ENCODE measurements at places on chromosomes 3 and 15. TPM values are rescaled to one million over a fixed set of nuclear protein-coding genes. Genes with fewer than 3 reads are reported as not detected.

- no peak overlapping the region for H3K27ac ChIP-seq
- no peaks in the 10 kb centered on the region for H3K36me3 ChIP-seq
- no peaks in the 10 kb centered on the region for H3K4me1 ChIP-seq
- H3K4me3 ChIP-seq = no peak overlapping the region
Measured at GRCh38 chr3:42674146-42674545, 11.2 kb upstream of the KLHL40 start.

DNA sequence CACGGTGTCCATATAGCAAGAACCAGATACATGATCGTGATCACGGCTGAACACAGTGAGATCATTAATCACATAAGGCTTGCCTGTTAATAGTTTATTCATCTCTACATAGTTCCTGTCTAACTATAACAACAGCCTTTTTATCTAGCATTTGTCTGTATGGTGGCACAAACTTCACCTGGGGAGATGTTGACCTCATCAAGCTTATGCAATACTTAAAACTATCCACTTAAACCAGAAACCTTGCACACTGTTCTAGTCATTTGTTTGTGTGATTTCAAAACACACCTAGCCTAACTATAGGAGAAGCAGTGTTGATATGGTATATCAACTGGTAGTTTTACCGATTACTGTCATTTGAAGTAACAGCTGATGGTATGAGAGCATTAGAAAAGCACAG, 124.8 kb downstream of the VPS13C start:
- no peaks in the 10 kb centered on the region for H3K27me3 ChIP-seq
- H3K4me3 ChIP-seq = no peak overlapping the region
- no peaks in the 10 kb centered on the region for H3K4me1 ChIP-seq

GRCh38 chr3:73521734-73522336, 102.9 kb downstream of the PDZRN3 start:
- no peaks in the 10 kb centered on the region for H3K4me1 ChIP-seq
- no peak overlapping the region for H3K27ac ChIP-seq
- 0 out of 2 replicates have a peak, but pooled peaks cover 4% of the 10 kb centered on the region for H3K27me3 ChIP-seq
- H3K4me3 ChIP-seq = no peak overlapping the region
- no peak for DNase-seq

DNA sequence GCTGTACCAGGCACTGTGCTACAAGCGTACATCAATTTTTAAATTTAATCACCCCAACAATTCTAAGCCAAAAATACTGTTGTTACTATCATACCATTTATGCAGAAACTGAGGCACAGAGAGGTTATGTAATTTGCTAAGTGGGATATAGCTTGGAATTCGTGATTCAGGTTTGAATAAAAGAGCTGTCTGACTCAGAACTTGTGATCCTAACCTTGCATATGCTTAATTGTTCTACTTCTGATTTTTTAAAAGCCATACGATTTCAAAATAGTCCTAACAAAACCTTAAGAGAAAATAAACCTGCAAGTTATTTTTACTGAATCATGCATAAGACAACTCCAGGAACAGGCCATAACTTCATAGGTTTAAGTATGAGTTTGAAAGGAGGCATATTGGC, 498.0 kb upstream of the CFAP20DC start:
- no peak for DNase-seq
- H3K36me3 ChIP-seq = no peaks in the 10 kb centered on the region
- no peak overlapping the region for H3K4me3 ChIP-seq
- H3K27ac ChIP-seq = no peak overlapping the region

DNA sequence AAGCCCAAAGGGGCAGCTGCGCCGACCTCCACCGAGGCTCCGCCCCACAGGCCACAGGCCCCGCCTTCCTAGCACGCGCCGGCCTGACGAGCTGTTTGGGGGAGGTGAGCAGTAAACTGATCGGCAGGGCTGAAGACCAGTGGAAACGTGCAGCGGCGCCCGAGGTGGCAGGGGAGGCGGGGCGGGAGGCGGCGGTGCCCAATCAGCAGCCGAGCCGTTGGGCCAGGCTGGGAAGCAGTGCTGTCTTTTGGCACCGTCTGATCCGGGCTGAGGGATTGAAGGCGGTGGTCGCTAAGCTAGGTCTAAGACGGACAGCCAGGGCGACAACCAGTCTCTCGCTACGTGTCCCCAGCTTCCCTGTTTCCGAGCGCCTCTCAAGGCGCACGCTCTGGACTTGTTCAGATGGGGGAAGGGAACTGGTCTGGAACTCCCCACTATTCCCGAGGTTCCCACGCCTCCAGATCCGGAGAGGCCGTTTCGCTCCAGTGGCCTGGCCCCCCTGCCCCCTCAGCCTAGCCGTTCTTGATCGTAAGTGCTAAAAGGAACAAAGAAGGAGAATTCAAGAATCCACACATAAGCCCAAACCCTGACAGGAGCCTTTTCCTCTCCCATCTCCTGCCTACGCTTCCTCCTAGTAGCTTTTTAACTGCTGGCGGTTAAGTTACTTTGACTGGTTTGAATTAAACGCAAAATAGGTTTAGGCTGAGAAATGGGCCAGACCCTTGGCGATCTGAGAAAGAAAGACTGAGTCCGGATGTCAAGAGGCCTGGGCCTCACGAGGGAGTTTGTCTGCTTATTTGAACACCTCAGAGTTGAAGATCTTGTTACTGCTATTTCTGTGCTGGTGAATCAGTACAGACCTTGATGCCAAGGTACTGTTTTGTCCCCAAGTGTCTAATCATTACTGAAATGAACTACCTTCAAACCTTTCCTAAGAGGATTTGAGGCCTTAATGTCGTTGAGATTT, at the start of gene FMN1:
Gene FMN1, minus strand, starts transcription at position 11 of the 967 bp plus-strand sequence. CDS start 39,800 bp downstream, outside the sequence.
- no peaks in the 10 kb centered on the region for H3K4me1 ChIP-seq
- H3K36me3 ChIP-seq = no peaks in the 10 kb centered on the region
- no peak within 1 kb of the TSS for H3K27ac ChIP-seq
- H3K27me3 ChIP-seq = peaks cover 2% of the 10 kb centered on the region
- peak within 1 kb of the TSS; percentile 7 for H3K4me3 ChIP-seq

DNA sequence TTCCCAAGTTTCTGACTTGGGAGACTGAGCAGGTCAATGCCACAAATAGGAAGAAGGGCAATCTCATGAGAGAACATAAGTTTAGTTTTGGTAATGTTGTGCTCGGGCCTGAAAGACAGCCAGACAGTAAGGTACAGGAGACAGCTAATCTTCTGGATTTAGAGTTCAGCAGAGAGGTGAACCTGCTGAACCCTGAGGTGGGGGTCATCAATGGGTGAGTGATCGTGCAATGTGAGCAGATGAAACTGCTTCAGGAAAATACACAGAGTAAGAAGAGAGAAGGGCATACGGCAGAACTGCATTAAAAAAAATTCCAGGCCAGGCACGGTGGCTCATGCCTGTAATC, 23.3 kb downstream of the RUBCN start:
- H3K27ac ChIP-seq = peak overlapping the region; percentile 94
- H3K27me3 ChIP-seq = no peaks in the 10 kb centered on the region
- no peak for DNase-seq
- no peak overlapping the region for H3K4me3 ChIP-seq
- H3K36me3 ChIP-seq = no peaks in the 10 kb centered on the region
- H3K4me1 ChIP-seq = peaks cover 76% of the 10 kb centered on the region

- H3K27me3 ChIP-seq = no peaks in the 10 kb centered on the region
- DNase-seq = no peak
- no peak overlapping the region for H3K4me3 ChIP-seq
- H3K4me1 ChIP-seq = peaks cover 49% of the 10 kb centered on the region
- no peaks in the 10 kb centered on the region for H3K36me3 ChIP-seq
Measured at GRCh38 chr15:69032703-69033373, 18.3 kb downstream of the NOX5 start.

- no peak overlapping the region for H3K4me3 ChIP-seq
- H3K27me3 ChIP-seq = no peaks in the 10 kb centered on the region
- DNase-seq = no peak
- H3K36me3 ChIP-seq = no peaks in the 10 kb centered on the region
- H3K4me1 ChIP-seq = peaks cover 15% of the 10 kb centered on the region
Measured at GRCh38 chr3:20055020-20055775, 15.0 kb downstream of the KAT2B start.

- H3K4me3 ChIP-seq = no peak overlapping the region
- H3K36me3 ChIP-seq = peaks cover 43% of the 10 kb centered on the region
- H3K27me3 ChIP-seq = no peaks in the 10 kb centered on the region
- H3K27ac ChIP-seq = no peak overlapping the region
- no peak for DNase-seq
- peaks cover 68% of the 10 kb centered on the region for H3K4me1 ChIP-seq
Measured at GRCh38 chr15:67083135-67083762, 17.8 kb downstream of the SMAD3 start.

GRCh38 chr3:126811530-126811929, 107.5 kb downstream of the CHCHD6 start:
- H3K4me1 ChIP-seq = no peaks in the 10 kb centered on the region
- DNase-seq = no peak
- H3K27me3 ChIP-seq = no peaks in the 10 kb centered on the region

- H3K4me3 ChIP-seq = no peak overlapping the region
- H3K36me3 ChIP-seq = no peaks in the 10 kb centered on the region
- no peaks in the 10 kb centered on the region for H3K4me1 ChIP-seq
Measured at GRCh38 chr3:191008074-191008473, 145.6 kb upstream of the GMNC start.

- H3K36me3 ChIP-seq = no peaks in the 10 kb centered on the region
- no peak for DNase-seq
- H3K27ac ChIP-seq = no peak overlapping the region
- peaks cover 7% of the 10 kb centered on the region for H3K27me3 ChIP-seq
Measured at GRCh38 chr3:58722561-58722960, 56.0 kb upstream of the FAM3D start.

DNA sequence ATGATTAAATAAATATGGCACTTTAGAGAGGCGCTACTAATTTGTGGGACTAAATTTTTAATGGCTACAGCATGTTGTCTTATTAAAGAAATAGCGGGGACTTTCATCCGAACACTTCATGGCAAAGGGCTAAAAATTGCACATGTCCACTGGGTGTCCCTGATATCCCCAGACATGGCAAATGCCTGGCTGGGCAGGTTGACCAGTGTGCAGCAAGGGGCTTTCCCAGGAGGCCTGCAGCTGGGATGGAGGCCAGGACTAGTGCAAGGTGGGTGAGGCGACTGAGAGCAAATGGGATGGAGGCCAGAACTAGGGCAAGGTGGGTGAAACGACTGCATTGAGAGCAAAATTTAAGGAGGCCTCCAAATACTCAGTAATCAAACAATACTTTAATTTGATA, 167.4 kb upstream of the SMAD3 start:
- no peaks in the 10 kb centered on the region for H3K36me3 ChIP-seq
- H3K4me3 ChIP-seq = no peak overlapping the region
- H3K27me3 ChIP-seq = no peaks in the 10 kb centered on the region
- DNase-seq = no peak

DNA sequence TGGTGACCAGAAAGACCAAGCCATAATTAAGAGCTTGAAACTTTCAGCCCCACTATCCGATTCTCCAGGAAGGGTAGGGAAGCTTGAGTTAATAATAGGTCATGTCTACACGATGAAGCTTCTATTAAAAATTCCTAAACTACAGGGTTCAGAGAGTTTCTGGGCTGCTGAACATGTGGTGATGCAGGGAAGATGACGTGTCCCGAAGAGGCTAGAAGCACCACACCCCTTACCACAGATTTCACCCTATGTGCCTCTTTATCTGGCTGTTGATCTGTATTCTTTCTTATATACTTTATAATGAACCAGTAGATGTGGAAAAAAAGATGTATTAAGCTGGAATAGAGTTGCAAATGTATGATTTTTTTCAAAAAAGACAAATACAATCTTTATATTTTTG, 473.4 kb downstream of the NLGN1 start:
- H3K4me1 ChIP-seq = no peaks in the 10 kb centered on the region
- DNase-seq = no peak
- no peak overlapping the region for H3K27ac ChIP-seq
- no peaks in the 10 kb centered on the region for H3K36me3 ChIP-seq
- H3K27me3 ChIP-seq = no peaks in the 10 kb centered on the region
- H3K4me3 ChIP-seq = no peak overlapping the region

DNA sequence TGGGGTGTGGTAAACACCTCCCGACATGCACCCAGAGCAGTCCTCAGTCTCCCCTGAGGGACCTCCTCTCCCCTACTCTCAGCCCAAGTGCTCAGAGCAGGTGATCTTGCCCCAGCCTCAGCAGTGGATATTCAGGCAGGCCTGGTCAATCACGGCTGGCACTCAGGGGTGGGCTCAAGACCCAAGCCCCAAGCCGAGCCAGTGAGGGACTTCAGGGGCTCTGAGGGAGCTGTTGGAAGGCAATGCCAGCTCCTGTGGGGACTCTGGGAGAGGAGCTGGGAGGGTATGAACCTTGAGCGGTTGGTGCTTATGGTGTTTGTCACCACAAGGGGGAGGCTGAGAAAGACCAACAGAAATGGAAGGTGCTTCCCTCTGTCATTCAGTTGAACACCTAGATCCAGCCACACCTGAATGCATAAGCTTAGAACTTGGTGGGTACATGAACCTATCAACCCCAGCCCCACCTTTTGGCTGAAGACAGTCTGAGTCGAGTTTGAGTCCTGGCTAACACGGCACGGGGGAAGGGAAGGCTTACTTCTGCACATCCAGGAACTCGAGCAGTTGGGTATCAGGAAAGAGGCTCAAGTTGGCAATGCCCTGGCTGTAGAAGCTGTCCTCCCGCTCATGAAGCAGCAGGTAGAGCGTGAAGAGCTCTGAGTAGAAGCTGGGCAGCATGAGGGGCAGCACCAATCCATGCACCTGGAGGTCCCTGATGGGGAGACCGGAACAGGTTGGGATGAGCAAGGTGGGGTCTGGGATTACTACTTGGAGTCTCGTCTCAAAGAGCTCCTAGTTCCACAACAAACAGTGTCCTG, 19.2 kb downstream of the ALS2CL start:
- no peaks in the 10 kb centered on the region for H3K4me1 ChIP-seq
- DNase-seq = no peak
- no peak overlapping the region for H3K4me3 ChIP-seq
- no peak overlapping the region for H3K27ac ChIP-seq

- H3K4me3 ChIP-seq = no peak overlapping the region
- peaks cover 5% of the 10 kb centered on the region for H3K4me1 ChIP-seq
- H3K36me3 ChIP-seq = no peaks in the 10 kb centered on the region
- no peak for DNase-seq
Measured at GRCh38 chr3:187918081-187918644, 172.9 kb upstream of the BCL6 start.

DNA sequence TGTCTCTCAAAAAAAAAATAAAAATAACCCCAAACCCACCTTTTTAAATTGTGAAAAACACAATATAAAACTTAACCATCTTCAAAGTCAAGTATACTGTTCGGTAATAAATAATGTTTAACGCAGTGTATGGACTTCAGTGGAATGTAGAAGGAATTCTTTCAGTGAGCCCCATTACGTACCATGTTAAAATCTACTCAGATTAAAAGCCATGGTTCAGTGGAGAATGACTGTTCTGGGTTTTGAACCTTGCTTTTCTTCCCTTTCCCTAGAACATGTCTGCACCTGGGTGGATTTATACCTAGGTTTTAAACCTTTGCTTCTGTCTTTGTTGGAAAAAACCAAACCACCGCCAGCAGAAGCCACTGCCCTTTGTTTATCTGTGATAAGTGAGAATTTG, 27.5 kb downstream of the DAG1 start:
- DNase-seq = no peak
- H3K27ac ChIP-seq = no peak overlapping the region
- no peaks in the 10 kb centered on the region for H3K36me3 ChIP-seq
- H3K27me3 ChIP-seq = no peaks in the 10 kb centered on the region
- no peak overlapping the region for H3K4me3 ChIP-seq

Gene MB21D2
- 2.8 TPM for total RNA-seq

Gene SYNM
- total RNA-seq = 3.3 TPM

Gene CKMT1B
- total RNA-seq = 24.4 TPM

Gene ASB14
- total RNA-seq = not detected

Gene SOX14
- not detected for total RNA-seq

Gene BSN
- total RNA-seq = 1.5 TPM

Measured in HCT116 (cell line).